Stimulated activated CD8-positive, alpha-beta memory T cell treated with anti-CD3 and anti-CD28 coated beads, Interleukin-4, amount 100 ng/mL, for 24 hours (primary cell): ENCODE measurements at places on chromosomes 4 and X.

GRCh38 chr4:2694691-2695090, 61.4 kb downstream of the TNIP2 start:
- DNase-seq: no peak

- DNase-seq: no peak
Observed at GRCh38 chrX:109384699-109385098, 97.2 kb downstream of the GUCY2F start.

DNA sequence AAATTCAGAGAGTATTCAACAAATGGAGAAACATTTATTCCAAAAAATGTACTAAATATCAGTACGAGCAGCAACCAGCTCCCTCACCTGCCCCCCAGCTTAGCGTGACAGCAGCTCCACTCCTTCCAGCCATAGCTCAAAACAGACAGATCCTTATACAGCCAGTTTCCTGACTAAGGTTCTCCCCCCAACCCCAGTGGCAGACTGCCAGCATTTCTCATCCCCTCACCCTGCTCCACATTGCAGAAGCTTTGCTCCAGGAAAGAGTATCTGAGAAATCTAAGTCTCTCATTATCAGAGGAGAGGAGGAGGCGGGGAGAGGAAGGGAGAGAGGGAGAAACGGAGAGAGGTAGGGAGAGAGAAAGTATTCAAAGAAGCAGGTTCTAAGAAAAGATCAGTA, 53.3 kb upstream of the PASD1 start:
- DNase-seq: no peak

DNA sequence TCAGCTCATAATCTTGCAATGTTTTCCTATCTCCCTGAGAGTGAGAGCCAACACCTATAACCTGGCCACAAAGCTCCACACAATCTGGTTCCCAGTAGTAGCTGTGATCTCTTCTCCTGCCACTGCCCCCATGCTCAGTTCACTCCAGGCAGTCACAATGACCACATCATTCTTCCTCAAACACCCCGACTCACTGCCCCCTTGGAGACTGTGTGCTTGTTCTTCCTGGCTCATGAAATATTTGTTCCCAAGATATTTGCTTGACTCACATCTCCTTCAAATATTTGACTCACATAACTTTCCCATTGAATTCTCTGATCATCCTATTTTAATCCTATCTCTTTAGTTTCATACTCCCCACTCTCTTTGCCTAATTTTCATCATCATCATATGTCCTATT, 173.7 kb downstream of the AREG start:
- no peak for DNase-seq

- no peak for DNase-seq
Observed at GRCh38 chrX:118652717-118653116, 74.7 kb upstream of the IL13RA1 start.

GRCh38 chrX:24392709-24393108, 32.3 kb downstream of the SUPT20HL1 start:
- no peak for DNase-seq

DNA sequence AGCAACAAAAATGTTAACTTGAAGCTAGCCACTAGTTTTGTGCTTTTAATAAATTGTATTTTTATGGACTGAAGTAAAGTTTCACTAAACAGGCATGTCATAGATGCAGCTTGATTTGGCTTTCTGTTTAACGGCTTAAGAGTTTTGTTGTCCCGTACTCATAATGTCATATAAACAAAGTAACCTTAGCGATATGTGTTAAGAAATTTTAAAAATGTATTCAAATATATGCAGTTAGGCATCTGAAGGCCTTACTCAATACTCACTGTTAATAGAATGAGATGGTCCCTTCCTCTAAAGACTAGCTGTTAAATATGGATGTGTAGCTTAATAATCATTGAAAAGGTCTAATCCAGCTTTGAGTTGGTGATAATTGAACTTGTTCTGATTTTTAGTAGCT, 1.0 kb upstream of the SCLT1 start:
- DNase-seq: no peak
